LHCN-M2 (cell line): ENCODE measurements at places on chromosomes 2 and 18. TPM values are rescaled to one million over a fixed set of nuclear protein-coding genes. Genes with fewer than 3 reads are reported as not detected.

Gene GPR45
- not detected in 2 replicates for total RNA-seq

Gene DCDC2C
- total RNA-seq = not detected in 2 replicates

Gene CROCC2
- under 0.01 TPM in 1 of 2 replicates, not detected in the other for total RNA-seq

Gene VWA3B
- total RNA-seq = not detected in 2 replicates

Gene CEP76
- 12.9 and 13.8 TPM in 2 replicates for total RNA-seq

Gene BMP10
- total RNA-seq = not detected in 2 replicates

DNA sequence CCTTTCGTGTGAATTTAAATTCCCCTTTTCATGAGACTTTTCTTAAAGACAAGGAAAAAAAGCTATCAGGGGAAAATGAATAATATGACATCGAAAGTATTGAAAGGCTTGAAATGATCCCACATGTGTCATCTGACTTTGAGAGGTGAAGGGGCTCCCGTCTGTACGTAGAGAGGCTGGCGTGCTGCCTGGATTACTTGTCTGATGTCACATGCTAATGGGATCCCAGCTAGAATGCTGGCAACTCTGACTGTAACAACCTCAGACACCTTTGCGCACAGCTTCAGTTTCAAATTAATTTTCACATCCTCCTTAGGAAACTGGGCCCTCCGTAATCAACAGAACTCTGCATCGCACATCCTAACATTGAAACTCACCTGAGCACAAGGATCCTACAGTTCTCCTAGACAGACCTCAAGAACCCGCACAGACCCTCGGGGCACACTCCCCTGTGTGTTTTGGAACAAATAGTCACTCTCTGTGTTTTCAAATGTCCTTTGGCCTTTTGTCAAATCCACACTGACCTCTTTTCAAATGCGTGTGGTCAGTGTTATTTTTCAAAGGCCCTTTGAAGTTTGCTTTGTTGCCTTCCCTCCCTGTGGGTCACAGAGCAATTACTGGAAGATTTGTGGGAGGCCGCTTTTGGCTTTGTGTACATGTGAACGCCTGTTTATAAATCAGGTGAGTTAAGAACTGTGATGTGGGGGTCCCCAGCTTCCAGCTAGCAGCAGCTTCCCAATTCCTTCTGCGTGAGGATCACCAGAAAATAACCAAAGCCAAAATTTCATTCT is 65.9 kb downstream of the IL1R2 start:
- no peak for DNase-seq

DNA sequence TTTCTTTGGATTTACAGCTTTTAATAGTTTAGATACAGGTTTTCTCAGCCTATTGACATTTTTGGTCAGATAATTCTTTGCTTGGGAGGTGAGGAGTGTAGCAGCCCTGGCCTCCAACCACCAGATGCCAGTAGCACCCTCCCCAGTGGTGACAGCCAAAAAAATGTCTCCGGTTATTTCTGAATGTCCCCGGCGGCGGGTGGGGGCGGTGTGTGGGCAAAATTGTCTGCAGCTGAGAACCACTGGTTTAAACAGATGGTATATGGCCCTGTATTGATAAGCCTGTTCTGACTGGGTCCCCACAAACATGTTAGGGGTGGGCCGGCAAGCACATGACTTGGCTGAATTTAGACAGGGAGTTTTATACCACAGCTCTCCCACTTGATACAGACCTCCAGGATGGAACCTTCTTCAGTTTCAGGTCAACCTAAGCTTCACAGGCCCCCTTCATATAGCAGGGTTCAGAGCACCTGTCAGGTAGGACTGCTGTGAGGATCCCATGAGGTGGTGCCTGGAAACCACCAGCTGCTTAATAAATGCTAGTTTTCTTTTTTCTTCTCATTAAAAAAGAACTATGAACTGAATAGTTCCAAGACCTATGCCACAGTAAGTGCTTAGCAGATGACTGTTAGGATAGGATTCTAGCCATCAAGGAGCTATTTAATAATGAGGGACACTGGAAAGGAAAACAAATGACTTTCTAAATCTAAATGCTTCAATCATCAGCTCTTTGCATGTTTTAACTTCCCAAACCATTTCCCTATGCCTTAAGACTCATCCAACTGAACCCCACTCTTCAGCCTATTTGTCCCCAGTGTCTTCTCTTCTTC is 18.1 kb downstream of the LPIN2 start:
- DNase-seq = no peak

DNA sequence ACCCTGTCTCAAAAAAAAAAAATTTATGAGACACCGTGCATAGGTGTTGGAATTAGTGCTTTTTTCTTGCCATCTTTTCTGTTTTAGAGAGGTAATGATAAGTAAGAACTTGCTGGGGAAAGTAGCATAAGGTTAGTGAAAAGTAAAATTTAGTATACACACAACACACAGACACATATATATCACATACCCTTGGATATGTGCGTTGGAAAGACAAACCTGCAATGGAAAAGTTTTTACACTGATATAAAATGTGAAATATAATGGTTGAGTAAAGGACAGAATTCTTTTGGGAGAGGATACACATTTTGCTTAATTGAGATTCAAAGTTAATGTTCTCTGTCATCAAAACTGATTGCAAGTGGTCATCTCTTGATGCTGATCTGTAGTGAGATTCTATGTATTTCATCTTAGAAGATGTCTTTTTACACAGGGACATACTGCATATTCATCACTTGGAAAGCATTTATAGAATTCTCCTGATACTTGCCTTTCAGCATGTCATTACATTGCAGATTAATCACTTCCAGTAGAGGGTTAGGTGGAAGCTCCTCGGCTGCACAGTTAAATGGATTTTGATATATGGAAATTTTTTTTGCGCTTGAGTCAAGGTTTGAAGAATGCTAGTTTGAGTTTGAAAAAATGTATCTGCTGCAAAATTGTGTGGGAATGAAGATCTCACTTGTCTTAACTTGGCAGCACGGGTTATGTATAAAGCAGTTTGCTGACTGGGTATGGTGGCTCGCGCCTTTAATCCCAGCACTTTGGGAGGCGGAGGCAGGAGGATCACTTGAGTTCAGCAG is 13.5 kb downstream of the PPP1CB start:
- DNase-seq = no peak

DNA sequence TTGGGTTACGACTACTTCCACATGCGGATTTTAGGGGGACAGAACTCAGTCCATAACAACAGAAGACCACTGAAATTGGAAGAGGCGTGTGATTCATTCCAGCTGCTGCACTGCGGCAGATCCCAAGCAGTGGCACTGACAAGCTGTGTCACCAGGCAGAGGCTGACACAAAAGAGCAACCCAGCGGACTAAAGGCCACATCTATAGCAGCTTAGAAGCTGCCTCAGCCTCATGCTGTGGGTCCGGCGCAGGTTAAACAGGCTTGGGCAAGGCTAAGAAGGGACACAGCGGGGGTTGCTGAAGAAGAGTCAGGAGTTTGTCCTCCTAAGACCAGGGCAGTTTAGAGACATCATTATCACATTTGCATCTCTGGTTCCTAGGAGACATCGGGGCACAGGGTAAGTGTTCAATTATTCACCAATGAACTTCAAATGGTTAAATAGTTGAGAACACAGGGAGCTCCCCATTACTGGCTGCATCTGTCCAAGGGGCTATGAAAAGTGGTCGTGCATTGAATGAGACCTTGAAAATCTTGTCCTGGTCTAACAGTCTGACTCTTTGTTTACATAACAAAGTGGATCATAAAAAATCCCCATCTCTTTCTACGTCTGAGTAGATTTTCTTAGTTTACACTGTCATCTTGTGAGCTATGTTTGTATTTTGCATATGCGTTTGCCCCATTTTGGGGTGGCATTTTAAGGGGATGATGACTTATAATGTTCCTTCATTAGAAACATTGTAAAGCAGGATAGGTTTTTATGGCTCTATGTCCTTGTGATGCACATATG is 162.3 kb upstream of the TRIB2 start:
- DNase-seq = no peak

DNA sequence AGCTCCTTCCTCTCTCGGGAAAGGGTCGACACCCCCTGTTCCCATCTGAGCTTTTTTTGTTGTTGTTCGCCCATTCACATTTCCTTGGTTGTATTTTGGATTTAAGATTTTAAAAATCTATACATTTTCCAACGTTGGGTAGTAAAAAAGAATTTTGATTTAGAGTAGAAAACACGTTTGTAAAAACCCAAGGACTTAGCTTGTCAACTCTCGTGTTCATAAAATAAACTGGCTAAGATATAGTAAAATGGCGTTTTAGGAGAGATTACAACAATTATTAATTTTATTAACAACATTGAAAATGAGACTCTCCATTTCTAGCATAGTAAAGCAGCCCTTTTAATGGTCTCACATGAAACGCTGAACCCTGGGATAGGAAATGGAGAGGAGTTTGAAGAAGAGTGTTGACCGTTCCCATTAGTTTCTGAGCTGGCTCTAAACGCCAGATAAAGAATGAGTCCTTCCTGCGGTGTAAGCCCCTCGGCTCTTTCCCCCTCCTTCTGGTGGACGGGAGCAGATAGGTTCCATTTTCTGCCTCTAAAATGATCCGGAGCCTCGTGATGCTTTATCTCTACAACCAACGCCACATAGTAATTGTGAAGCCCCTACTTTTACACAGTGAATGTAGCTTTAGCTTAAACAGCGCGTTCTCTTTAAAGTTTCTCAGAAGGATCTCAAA is 24.0 kb upstream of the ZNF516 start:
- DNase-seq = no peak

DNA sequence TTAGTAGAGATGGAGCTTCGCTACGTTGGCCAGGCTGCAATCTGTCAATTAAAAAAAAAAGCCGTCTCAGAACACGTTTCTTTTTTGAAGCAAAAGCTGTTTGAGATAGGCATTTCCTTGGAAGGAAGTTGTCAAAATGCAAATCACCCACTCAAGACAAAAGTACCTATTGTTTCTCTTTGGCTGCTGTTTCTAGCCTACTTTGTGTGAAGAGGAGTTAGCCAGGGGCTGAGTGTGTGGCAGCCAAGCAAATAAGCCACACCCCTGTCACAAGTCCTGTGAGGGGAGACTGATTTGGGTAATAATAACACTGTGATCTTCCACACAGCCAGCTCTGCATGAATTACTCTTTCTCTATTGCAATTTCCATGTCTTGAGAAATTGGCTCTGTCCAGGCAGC is 47.4 kb upstream of the CDCA7 start:
- no peak for DNase-seq
